Muscle of arm (tissue), 14 donors: ENCODE measurements at places on chromosomes 7 and 10.

- no peak for DNase-seq
Measured at GRCh38 chr10:98328163-98328562, 60.2 kb upstream of the LOXL4 start.

- no peak for DNase-seq
Measured at GRCh38 chr10:18303851-18304801, 163.9 kb downstream of the CACNB2 start.

DNA sequence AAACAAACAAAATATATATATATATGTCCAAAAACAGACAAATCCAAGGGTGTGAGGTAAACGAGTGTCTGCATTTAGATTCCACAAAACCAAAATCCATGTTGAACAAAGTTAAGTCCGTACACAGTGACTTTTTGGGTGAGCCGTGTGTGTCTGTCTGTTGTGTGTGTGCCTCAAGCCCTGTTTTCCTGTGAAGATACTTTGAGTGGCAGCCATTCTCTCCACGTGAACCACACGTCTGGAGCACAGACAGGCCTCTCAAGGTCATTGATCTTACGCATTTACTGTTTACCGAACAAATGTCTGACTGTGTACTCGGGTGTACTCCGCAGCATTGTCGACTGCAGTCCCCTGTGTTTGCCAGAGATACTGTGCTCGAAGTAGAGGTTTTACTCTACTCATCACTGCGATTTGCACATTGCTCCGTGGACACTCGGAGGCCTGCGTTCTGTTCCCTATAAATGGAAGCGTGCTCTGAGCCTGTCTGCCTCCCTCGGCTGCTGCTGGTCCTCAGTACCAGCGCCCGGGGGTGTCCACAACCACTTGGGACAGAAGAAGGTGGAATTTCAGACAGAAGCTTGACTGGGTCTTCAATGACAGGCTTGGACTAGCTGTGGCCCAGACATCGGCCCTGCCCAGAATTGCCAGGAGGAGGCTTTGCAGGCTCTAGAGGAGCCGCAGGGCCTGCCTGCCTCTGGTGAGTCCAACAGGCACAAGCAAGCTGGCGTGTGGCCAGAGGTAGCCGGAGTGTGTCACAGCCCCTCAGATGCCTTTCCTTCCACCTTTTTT lies 22.1 kb downstream of the CYP17A1 start:
- peak; percentile 36 for DNase-seq

GRCh38 chr7:148256433-148256832 lies 334.1 kb upstream of the C7orf33 start:
- DNase-seq, result no peak
